ENCODE measurements at places on chromosomes 1 and 21.

GRCh38 chr1:8435569-8436071 lies 117.7 kb downstream of the SLC45A1 start:
- no peak for DNase-seq

DNA sequence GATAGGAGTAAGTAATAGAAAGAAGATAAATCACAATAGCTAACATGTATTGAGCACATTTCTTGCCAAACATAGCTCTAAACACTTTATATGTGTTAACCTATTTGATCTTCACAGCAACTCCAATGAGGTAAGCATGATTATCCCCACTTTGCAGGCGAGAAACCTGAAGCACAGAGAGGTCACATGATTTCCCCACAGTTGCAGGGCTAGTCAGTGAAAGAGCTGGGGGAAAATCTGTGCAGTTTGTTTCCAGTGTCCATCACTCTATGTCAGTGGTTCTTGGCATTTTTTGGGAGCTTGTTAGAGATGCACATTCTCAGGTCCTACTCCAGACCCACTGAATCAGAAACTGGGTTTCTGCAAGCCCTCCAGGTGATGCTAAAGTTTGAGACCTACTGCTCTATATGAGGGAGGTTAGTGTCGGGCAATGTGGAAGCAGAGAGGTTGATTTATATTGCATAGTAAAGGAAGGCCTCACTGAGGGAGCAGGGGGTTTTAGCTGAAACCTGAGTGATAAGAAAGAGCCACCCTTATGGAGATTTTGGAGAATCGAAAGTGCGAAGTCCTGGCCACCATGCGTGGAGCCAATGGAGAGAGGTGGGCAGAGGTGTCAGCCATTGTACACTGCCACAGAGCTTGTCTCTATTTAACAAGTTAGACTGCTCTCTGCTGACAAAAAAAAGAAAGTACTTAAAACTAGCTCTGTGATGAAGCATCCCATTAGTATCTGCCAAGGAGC lies 20.9 kb downstream of the MCOLN3 start:
- no peak for DNase-seq

DNA sequence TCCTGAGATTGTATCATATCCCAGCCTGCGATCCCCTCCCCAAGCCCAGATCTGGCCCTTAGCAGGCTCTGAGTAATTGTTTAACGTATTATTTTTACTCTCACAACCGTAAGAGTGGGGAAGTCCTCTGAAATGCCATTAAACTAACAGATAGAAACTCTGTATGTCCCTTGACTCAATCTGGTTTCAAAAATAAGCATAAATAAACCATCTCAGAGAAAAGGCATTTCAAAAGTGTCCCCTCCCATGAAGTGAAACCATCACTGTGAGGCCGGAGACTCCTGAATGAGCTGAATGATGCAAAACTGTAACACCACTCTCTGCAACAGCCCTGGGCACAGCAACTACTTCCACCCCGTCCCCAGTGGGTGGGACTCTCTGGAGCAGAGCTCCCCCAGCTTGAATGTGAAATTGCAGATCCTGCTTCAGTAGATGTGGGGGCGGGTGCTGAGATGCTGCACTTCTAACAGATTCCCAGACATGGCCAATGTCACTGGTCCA lies 104.1 kb downstream of the SYF2 start:
- no peak for DNase-seq

DNA sequence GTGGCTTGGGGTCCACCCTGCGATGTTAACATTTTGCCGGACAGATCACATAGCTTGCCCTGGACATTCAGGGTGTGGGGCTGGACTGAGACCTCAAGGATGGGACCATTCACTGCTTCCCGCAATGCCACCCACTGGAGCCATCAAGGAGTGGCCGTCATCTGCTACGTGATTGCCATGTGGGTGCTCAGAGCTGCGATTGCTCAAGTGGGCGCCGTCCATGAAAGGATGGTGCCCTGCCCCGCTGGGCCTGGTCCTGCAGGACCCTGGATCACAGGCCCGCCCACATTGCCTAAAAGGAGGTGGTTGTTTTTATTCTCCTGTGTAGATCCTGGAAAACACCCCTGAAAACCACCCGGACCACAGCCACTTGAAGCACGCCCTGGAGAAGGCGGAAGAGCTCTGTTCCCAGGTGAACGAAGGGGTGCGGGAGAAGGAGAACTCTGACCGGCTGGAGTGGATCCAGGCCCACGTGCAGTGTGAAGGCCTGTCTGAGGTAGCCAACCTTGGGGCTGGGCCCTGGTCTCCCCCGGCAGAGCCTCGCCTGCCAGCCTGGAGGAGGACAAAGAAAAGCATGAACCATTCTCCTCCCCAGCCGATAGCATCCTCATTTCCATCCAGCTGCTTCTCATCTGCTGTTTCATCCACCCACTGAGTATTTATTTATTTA lies 40.4 kb downstream of the ATP5PO start:
- no peak for DNase-seq

- DNase-seq, result no peak
Observed at GRCh38 chr1:12469990-12470389, 148.0 kb downstream of the DHRS3 start.

GRCh38 chr1:208616776-208617175 lies 372.6 kb upstream of the PLXNA2 start:
- DNase-seq, result no peak

DNA sequence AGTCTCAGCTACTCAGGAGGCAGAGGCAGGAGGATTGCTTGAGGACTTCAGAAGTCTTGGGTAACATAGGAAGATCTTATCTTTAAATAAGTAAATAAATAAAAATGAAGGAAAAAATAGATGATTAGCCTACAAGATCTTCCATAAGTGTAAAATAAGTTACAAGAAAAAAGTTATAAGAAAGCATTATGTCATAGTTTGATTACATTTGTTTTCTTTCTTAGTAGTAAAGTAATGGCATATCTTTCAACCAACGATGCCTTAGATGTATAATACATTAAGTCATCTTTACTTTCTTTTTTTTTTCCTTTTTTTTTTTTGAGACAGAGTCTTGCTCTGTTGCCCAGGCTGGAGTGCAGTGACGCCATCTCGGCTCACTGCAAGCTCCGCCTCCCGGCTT lies 46.5 kb downstream of the SNRPE start:
- DNase-seq, result no peak

DNA sequence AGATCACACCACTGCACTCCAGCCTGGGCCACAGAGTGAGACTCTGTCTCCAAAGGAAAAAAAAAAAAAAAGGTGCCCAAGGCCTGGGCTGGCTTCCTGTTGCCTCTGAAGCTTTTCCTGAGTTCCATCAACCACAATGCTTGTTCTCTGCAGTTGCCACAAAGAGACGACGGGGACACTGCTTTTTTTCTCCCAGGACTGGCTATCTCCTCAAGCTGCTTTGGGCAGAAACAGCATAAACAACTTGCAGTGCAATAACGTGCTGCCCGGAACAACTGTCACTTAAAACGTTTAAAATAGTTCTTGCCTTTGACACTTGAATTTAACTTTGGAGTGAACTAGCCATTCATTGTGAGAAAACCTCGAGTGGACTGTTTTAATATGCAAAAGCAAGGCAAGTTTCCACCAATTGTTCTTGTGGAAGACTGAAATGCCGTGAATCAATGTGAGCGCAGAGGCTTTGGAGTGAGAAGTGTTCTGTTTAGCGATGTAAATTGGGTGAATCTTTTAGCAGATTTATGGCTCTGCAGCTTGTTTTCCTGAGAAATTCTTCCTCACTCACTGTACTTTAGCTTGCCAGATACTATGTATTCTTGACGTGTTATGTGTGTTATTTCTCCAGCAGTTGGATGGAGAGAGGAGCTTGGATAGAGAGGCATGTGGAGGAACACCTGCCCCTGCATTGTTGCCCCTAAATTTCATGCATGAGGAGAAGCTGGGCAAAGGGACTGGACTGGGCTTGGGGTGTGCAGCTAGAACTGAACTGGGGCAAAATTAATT lies 188.1 kb upstream of the KIAA0040 start:
- DNase-seq, result no peak

GRCh38 chr1:100786870-100787269 lies 67.3 kb downstream of the VCAM1 start:
- no peak for DNase-seq

- DNase-seq, result no peak
Observed at GRCh38 chr21:16022921-16023320, 293.1 kb downstream of the USP25 start.

DNA sequence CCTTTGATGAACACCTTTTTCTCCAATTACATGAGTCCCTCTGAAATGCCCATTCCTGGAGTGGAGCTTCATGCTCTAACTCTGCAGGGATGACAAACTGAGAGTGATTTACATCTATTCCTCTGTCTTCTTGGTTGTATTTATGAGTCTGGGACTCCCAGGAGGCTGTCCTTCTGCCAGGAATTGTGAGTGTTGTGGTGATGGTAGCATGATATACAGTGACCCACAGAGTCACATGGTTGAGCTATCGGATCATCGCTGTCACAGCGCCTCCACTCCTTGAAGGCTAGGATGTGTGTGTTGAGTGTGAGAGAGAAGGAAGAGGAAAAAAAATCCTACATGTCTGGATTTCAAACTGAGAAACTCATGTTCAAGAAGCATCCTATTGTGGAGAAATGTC lies 163.4 kb upstream of the CACNA1E start:
- DNase-seq, result no peak

DNA sequence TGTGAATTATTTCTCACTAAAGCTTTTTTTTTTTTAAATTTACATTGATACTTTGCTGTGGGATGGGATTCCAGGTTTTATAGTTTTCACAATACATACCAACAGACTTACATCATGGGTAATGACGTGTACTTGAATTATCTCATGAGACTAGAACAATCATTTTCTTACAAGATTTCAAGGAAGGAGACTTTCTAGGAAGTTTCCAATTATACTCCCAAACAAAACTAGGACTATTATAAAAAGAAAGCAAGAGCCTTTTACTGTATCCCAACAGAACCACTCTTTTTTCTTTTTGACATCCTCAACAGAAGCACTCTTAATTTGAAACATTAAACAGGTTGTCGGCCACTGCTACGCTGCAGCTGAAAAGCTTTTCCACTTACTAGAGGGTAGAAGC lies 48.7 kb downstream of the TESK2 start:
- DNase-seq, result no peak

GRCh38 chr21:17585875-17586450 lies 26.7 kb downstream of the BTG3 start:
- DNase-seq, result no peak

DNA sequence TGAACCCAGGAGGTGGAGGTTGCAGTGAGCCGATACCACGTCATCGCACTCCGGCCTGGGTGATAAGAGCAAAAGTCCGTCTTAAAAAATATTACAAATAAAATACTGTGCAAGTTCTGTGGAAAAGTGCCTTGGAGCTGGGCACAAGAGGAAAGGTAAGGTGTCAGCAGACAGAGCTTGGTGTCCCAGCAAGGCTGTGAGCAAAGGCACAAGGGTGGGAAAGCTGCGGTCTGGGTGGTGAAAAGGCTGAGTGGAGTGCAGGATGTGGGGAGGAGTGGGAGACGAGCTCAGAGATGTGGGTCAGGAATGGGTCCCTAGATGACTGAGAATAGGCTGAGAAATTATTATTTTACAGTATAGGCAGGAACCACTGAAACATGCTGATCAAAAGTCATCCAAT lies 150.6 kb downstream of the RHOU start:
- DNase-seq, result no peak

GRCh38 chr1:210565306-210565705 lies 236.6 kb downstream of the HHAT start:
- no peak for DNase-seq

- no peak for DNase-seq
Observed at GRCh38 chr1:232377494-232377770, 252.5 kb downstream of the SIPA1L2 start.

DNA sequence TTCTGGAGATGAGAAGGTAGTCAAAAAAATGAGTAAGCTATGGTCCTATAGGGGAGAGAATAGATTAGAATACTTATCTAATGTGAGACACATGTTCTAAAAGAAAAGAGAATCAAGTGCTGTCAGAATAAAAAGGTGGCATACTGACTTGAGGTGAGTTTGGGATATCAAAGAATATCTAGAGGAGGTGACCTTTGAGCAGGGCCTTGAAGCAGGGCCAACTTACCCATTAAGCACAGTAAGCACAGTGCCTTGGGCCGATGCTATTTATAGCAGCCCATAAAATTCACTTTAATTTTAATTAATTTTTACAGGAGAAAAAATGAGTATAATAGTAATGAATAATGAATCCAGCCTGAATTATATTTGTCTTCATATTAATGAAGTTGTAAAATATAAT lies 92.2 kb downstream of the XPR1 start:
- no peak for DNase-seq

- no peak for DNase-seq
Observed at GRCh38 chr1:156430866-156431265, 61.9 kb downstream of the RHBG start.

GRCh38 chr21:34523019-34523555 lies 11.1 kb upstream of the KCNE1 start:
- no peak for DNase-seq

- no peak for DNase-seq
Observed at GRCh38 chr1:214525535-214526019, 25.8 kb downstream of the PTPN14 start.

GRCh38 chr21:21713651-21714180 lies 715.5 kb downstream of the NCAM2 start:
- DNase-seq, result no peak

DNA sequence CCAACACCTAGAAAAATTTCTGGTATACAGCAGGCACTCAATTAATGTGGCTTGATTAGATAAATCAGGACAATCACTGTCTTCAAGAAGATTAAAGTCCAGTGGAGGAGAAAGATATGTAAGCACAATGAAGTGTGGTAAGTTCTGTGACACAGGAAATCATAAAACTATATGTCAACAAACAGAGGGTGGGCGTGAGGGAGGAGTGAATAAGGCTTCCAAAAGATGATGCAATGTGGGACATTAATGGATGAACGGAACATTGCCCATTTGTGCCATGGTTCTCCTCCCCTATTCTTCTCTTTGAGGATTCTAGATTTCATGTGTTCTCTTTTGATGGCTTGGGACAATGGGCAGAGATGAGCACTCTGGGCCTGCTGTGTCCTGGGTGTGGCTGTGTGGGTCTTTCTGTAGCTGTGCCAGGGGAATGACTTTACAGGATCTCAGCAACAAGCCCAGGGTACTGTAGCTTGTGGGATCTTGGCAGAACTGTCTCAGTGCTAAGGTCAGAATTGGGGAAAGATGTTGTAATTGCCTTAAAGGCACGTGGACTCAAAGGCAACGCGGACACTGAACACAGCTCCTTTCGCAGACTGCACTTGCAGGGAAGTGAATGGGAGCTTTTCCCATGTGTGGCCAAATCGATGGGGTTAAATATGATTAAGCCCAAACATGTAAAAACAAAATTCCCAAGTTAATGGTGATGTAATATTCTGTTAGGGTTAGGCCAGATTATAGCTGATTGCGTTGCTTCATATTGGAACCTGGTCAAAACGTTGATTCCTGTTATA lies 366.9 kb downstream of the TGFB2 start:
- no peak for DNase-seq

DNA sequence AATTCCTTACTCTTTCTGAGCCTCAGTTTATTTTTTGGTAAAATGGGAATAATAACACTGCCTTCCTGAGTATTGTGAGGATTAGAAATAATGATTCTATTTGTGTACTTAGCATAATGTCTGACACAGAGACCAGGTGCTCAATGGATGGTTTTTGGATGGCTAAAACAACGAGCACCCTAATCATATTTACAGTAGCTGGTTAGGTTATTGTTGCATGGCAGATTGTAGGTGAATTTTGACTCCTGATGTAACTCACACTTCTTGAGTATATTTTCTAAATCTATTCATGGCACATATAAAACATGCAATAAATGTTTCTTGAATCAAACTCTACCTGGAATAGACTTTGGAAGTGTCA lies 11.9 kb upstream of the DUSP10 start:
- DNase-seq, result no peak

- DNase-seq, result no peak
Observed at GRCh38 chr21:44295163-44295573, 4.7 kb upstream of the PFKL start.

GRCh38 chr1:69328186-69328585 lies 239.5 kb upstream of the LRRC7 start:
- DNase-seq, result no peak
